Retina (tissue), 1 donor: ENCODE measurements at places on chromosomes 3 and 15.

DNA sequence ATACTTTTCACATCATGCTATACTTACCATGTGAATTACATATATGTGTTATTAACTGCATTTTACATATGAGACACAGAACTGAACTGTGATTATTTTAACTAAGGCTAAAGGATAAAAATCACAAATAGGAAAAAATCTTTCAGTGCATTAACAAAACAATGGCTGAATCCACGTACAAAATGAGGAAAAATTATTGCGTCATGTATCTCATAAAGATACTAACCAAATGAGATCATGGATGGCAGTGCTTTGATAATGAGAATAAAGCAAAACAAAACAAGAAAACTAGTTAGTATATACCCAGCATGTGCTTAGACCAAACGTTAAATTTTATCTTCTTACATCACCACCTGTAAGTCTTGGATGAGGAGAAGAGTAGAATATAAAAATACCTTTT, 66.0 kb downstream of the SCAPER start:
- DNase-seq, result no peak

DNA sequence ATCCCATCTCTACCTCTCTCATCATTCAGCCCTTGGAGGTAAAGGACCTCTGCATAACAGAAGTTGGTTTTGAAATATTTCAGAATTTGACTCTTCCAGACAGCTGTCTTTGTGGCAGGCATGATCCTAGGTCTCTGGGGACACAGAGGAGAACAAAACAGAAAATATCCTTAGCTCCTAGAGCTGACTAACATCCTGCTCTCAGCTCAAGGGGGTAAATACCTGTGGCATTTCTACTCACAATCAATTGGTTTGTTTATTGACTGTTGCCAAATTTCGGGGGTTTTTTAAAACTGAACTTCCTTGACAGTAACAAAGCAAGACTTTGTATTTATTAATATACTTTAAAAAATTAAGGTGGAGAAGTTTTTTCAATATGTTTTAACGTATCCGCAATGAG, 78.8 kb downstream of the EOMES start:
- DNase-seq, result no peak

DNA sequence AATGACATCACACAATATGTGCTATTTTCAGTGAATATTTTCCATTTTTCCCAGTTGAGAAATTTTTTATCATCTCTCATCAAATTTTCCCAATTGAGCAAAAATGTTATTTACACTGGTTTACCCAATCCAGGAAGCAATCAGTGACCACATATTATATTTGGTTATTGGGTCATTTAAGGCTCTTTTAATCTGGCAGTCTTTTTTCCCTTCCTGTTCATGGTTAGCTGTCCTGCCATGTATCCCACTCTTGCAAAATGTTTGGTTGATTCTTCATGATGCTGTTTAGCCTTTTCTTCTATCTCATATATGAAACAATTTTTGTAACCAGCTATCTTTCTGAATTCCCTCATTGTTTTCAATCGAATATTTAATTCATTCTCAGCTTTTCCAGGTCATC, 626.0 kb downstream of the RBMS3 start:
- DNase-seq, result no peak

DNA sequence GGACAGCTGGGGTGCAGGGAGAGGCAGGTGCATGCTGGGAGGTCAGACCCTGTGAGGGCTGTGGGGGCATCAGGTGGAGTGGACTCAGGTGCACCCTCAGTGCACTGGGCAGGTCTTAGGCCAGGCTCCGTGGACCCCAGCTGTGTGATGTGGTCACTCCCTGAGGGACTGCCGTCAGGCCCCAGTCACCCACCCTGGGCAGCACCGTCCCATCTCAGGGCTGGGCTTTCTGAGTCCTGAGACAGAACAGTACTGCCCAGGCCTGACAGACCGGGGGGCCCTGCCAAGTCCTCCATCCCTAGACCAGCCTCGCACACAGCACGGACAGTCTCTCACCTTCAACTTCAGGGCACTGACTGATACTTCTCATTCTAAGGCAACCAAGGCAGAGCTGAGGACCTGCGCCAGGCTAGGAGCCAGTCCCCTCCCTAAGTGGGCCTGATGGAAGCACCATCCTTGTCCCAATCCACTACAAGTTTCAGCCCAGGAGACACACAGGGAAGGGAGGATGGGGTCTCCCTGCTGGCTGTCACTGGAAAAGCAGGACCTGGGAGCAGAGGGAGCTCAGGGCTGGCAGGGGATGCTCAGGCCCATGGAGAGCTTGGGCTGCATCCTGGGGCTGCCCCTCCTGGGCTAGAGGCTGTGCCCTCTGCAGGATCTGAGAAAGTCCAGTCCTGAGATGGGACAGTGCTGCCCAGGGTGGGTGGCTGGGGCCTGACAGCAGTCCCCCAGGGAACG, 86.3 kb downstream of the LMLN start:
- DNase-seq, result no peak

DNA sequence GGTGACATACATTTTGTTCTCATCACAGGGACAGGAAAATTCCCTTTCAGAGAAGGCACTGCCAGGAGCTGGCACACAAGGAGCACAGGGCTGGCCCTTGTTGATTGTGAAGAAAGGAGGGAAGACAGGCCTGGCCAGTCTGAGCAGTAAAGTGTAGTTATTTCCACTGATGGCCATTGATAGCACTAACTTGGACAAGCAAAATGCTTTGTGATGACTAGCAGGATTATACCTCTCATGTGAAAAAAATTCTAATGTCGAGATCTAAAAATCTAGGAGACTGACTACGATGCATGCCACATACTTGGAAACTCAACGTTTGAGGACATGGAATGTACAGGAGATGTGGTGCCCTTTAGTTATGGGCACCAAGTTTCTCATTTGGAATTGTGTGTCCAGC, 54.3 kb upstream of the ST8SIA2 start:
- DNase-seq, result no peak

DNA sequence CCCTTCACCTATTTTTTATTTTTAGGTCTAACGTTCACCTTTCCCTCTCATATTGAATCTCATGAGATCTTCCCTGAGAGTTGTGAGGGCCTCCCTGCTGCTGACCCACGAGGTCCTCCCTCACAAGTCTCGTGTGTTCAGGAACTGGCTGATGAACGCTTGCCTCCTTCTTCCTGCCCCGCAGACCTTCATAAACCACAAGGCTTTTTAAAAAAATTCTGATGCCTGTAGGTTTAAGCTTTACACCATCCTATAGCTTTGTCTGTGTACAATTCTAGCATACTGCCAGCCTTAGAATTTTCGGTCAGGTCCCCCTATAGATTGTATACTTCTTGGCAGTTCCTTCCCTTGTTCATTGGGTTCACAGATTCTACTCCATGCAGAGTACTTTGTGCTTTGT, 50.5 kb downstream of the CHST2 start:
- no peak for DNase-seq

GRCh38 chr15:59278120-59278519, 71.5 kb downstream of the LDHAL6B start:
- DNase-seq, result no peak

DNA sequence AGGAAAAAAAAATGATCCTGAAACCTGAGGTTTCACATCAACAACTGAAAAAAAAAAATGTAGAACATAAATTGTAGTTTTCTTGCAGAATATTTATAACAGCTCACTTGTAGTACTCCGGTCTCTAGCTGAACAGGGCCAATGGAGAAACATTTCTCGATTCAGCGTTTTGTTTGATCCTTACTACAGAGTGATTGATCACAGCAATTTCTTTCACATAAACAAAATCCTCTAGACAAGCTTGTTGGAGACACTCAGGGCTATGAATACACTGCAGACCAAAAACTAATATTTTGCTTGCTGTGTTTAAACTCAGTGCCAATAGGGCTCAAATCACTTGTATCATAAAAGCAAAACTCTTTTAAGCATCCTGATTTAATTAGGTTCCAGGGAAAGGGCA, 127.0 kb upstream of the CNTN6 start:
- no peak for DNase-seq

GRCh38 chr15:99453637-99454030, 112.2 kb upstream of the MEF2A start:
- DNase-seq, result no peak

DNA sequence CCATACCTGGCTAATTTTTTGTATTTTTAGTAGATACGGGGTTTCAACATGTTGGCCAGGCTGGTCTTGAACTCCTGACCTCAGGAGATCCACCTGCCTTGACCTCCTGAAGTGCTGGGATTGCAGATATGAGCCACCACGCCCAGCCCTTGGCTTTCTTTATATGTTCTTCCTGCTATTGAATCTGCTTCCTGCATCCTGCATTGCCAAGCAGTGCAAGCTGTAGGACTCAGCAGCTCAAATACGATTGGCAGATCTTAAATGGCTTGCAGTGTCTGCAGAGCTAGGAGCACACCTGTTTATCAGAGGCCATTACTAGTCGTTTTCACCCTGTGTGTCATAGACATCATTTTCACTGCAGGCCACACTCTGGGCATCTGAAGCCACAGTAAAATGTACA, 426.2 kb upstream of the PPP2R3A start:
- no peak for DNase-seq

GRCh38 chr3:125213946-125214542, 1.5 kb upstream of the SLC12A8 start:
- no peak for DNase-seq

DNA sequence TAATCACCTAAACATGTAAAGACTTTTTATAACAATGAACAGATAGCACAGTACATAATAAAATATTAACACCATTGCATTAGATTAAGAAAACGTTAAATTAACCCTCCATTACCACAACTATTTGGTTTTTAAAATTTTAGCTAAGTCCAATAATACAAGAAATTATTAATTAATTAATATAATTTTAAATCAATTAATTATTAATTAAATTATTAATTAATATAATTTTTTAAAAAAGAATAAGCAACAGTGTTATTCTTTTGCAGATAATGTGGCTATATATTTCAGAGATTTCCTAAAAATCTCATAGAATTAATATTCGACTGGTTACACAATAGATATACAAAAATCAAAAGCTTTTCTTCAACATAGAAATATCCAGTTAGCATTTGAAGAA, 82.5 kb downstream of the ECT2 start:
- DNase-seq, result no peak

DNA sequence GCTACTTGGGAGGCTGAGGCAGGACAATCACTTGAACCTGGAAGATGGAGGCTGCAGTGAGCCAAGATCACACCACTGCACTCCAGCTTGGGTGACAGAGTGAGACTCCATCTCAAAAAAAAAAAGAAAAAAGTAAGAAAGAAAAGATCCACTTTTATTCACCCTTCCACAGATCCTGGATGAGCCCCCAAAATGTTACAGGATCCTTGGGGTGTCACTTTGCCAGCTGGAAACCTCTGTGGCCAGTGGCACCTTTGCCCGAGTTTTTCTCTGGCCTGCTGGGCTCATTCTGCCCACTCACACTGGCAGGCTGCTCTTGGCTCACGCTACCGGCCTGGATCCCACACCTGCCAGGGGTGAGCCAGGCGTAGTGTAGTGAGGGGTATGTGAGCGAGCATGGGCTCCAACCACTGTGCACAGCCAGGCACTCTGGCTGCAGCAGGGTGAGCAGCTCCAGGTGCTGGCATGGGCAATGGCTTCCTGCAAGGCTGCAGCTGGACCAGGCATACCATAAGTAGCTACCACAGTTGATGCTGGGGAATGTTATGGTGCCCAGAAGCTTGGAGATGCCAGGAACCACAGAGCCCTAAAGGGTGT, 57.8 kb upstream of the C15orf39 start:
- DNase-seq, result peak; percentile 15

DNA sequence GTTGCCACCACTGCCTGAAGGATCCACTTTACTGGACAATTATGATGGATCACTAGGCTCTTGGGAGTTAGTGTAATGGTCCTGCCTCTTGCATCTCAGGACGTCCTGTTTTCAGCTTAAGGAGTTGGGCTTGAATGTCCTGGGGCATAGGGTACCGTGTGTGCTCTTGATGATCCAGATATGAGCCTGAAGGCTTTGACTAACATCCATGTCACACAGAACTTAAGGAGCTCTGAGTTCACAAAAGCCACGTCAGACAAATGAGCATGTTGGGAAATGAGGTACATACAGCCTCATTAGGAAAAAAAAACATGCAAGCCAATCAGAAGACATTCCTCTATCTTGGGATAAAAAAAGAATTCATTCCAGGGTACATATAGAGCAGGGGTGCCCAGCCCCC, 40.8 kb downstream of the CA12 start:
- DNase-seq, result no peak

DNA sequence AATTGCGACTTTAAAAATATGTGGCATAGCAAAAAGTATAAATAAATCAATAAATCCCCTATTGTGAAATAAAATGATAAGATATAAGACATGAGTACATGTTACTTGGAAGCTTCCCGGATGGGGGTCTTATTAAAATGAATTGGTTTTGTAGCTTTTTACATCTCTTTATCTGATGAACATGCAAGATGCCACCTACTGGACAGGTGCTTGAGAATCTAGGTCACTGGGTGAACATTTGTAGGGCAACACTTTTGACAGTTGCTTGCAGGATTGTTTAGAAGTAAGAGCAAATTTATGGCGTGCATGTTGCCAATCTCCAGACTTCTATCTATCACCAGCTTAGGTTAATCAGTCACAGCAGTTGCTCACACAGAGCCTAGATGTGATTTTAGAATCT, 362.7 kb upstream of the SUCLG2 start:
- no peak for DNase-seq

DNA sequence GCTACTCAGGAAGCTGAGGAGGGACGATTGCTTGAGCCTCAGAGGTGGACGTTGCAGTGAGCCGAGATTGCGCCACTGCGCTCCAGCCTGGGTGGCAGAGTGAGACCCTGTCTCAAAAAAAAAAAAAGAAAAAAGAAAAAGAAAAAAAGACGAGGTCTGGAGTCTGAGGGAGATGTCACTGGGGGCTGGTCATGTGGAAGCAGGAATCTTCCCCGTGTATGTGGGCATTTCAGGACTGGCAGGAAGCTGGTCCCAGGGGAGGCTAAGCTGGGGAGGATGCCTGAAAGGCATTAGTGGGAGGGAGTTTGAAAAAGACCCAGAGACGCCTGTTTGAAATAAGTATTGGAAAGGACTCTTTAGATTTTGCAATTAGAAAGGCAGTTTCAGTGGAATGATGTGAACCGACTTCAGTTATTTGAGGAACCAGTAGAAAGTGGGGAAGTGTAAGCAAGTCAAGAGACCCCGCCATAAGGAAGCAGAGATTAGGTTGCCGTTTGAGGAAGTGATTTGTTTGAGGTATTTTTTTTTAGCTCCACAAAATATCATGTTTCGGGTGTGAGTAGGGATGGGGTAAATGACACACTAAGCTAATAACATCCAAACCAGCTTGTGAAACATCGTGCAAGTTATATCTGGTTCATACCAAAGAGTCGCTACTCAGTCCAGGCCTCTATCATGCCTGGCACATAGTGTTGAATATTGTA, 55.5 kb downstream of the ST6GAL1 start:
- DNase-seq, result peak; percentile 27

DNA sequence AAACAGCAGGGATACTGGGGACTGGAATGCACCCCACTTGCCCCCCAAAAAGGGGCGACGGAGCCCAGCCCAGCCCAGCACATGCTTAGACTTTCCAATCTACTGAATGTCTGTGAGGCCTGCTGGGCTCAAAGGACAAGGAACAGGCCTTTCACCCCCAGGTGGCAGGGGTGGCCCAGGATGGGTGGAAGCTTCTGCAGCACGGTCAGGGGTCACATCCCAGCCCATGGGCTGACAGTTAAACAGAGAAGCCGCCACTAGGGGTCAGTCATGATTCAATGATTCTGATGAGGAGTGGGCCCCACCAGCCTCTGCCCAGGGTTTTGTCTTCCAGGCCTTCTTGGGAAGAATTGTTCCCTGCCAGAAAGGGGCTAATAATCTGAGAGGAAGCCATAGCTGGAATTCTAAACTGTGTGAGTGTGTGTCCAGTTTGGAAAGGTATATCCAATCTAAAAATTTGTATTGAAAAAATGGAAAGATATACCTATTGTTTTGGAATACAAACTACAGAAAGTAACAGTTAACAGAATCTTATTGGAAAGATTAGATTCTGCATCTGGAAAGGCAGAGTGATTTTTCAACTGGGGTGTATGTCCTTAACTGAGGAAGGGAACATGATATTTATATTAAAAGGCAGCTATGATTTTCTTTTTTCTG, 2.2 kb downstream of the CHRNB4 start:
- DNase-seq, result peak; percentile 85
